ENCODE measurements at places on chromosomes 2 and 18. TPM values are rescaled to one million over a fixed set of nuclear protein-coding genes. Genes with fewer than 3 reads are reported as not detected.

Gene EVX2
- total RNA-seq: not detected

Gene KIF1A
- total RNA-seq: under 0.01 TPM

Gene CPO
- total RNA-seq: not detected

Gene CDH2
- total RNA-seq: 0.26 TPM

Gene GKN1
- not detected for total RNA-seq

Gene ZNF638
- total RNA-seq: 88.5 TPM

Gene TTR
- not detected for total RNA-seq

Gene RBM44
- total RNA-seq: 0.86 TPM

Gene FEV
- not detected for total RNA-seq

Gene PDCD1
- total RNA-seq: not detected

Gene ABHD1
- not detected for total RNA-seq

Gene UGT1A9
- total RNA-seq: not detected

Gene DSC3
- 0.11 TPM for total RNA-seq

Gene OBSL1
- total RNA-seq: 32.1 TPM

Gene SP110
- 3.8 TPM for total RNA-seq

Gene ADAM17
- total RNA-seq: 60.2 TPM

Gene CBLN2
- not detected for total RNA-seq

Gene RAB27B
- total RNA-seq: under 0.01 TPM

Gene EML6
- total RNA-seq: 0.76 TPM

Gene SCG2
- under 0.01 TPM for total RNA-seq

Gene OTX1
- total RNA-seq: 0.11 TPM

Gene XPO1
- 143 TPM for total RNA-seq

Gene FAM237A
- total RNA-seq: not detected

Gene CCBE1
- total RNA-seq: 0.09 TPM

Gene RUFY4
- total RNA-seq: not detected

Gene SRD5A2
- not detected for total RNA-seq

Gene NAPG
- 36.0 TPM for total RNA-seq

Gene NDUFS1
- total RNA-seq: 129 TPM

Gene FABP1
- not detected for total RNA-seq

Gene NXPH2
- total RNA-seq: not detected

Gene PDE6D
- 22.3 TPM for total RNA-seq

Gene DSG1
- not detected for total RNA-seq

Gene NEU4
- total RNA-seq: not detected

Gene FIGN
- not detected for total RNA-seq

Gene KLF11
- total RNA-seq: 8.3 TPM

Measured in dermis lymphatic vessel endothelial cell (primary cell).